Stimulated activated CD4-positive, alpha-beta T cell treated with anti-CD3 and anti-CD28 coated beads, TNF-alpha, amount 100 ng/mL, for 24 hours (primary cell): ENCODE measurements at places on chromosomes 5 and 9.

GRCh38 chr9:269081-269711 lies 54.5 kb downstream of the DOCK8 start:
- no peak for DNase-seq

GRCh38 chr5:60586307-60586901 lies 113.6 kb downstream of the DEPDC1B start:
- DNase-seq: no peak

DNA sequence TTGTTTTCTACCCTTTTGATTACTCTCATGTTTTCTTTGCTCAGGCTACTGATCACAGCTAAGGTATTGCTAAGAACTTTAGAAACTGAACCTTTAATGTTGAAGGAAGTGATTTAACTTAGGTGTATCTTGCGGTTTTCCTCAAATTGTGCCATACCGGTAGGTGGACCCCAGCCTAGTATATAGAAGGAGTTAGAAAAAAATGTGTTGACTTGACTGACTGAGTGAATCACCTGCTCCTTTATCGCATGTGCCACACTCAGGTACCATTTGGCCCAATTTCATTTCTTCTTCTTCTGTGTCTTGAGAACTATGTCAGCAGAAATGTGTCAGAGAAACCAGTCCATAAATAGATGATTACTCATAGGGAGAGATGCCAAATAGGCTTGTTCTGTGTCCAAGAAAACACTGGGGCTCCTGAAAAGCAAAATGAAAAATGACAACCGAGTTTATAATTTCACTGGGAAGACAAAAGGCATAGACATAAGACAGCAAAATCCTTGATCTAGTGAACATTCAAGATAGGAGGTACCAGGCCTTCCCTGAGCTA lies 19.4 kb downstream of the PLPPR1 start:
- DNase-seq: no peak

DNA sequence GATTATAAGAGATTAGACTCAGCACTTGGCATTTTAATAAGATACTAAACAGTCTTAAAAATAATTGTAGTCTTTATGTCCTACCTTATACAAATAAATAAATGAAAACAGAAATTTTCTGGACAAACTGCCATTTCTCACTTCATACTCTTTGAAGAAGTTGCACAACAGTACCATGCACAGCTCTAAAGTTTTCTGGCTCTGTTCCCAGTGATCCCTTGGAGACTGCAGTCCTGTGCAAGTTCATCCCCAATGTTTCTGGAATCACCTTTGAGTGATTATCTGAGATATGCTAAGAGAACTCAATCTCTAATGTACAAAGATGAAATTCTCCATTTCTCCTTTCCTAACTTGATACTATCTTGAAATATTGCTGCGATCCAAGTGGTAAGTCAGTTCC lies 330.4 kb upstream of the EDIL3 start:
- no peak for DNase-seq

DNA sequence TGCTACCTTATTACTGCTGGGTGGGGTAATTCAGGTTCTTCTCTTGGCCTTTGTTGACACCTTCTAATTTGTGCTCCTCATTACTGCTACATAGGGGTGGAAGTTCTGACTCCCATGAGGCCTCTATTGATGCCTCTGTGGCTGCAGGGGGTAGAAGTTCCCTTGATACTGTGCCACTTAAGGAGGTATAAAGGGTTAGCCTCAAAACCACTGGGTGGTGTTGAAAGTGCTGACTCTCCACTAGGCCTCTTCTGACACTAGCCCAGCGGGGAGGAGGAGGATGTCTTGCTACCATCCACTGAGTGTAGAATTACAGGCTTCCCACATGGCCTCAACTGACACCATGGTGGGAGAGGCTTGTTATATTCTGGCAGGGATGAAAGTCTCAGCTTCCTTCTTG lies 36.7 kb upstream of the CCDC112 start:
- DNase-seq: no peak

- DNase-seq: no peak
Measured at GRCh38 chr5:154254896-154255295, 64.4 kb downstream of the GALNT10 start.

DNA sequence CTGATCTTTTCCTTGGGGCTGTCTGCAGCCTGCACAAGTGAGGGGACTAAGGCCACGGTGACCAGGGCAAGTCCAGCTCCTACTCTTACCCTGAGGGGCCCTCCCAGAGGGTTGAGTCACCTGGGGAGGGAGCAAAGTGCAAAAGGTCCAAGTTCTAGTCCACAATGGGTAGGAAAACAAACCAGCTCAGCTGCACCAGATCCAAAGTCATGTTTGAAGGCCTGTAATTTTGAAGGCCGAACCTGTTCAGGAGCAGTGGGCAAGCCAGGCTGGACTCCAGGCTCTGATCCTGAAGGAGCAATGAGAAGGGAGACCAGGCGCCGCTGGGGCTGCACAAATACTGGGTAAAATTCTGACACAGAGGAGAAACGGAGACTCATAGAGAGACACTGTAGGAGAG lies 15.8 kb upstream of the TCF7 start:
- DNase-seq: no peak

- no peak for DNase-seq
Measured at GRCh38 chr5:150593996-150594395, 46.5 kb upstream of the SYNPO start.
